SJCRH30 (cell line): ENCODE measurements at places on chromosomes 4 and X. TPM values are rescaled to one million over a fixed set of nuclear protein-coding genes. Genes with fewer than 3 reads are reported as not detected.

DNA sequence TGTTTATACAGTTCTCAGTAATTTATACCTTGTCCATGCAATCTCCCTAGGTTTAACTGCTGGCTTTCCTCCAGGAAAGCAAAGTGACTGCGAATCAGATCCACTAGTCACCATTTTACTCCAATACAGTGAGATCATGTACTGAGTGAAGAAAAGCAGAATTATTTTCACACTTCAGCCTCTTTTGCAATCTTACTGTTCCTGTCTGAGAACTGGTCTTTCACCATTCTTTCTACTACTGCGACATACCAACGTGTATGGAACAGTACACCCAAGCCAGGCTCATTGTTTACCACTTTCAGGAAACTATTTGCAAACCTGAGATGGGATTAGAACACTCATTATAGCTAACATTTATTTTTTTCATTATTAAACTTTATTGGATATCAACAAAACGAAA, 8.0 kb upstream of the MSL3 start:
- no peak for DNase-seq

DNA sequence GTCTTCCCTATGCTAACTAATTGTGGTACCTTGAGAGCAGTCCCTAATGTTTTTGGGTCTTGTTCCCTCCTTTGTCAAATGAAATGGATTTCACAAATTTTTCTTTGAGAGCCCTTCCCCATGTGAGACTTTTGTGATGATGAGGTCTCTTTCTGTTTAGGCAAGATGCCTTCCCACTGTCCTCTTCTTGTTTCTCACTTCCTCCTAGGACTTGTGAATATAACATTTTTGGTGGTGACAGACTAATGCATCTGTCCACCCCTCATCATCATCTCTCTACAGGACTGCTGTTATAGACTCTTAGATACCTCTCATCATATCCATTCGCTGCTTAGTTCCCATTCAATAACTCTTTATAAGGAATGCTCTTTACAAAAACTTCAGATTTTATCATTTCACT, 8.7 kb upstream of the ANK2 start:
- DNase-seq = no peak

- no peak for DNase-seq
These were observed 564.7 kb downstream of the IL15 start for GRCh38 chr4:142201041-142201440.

DNA sequence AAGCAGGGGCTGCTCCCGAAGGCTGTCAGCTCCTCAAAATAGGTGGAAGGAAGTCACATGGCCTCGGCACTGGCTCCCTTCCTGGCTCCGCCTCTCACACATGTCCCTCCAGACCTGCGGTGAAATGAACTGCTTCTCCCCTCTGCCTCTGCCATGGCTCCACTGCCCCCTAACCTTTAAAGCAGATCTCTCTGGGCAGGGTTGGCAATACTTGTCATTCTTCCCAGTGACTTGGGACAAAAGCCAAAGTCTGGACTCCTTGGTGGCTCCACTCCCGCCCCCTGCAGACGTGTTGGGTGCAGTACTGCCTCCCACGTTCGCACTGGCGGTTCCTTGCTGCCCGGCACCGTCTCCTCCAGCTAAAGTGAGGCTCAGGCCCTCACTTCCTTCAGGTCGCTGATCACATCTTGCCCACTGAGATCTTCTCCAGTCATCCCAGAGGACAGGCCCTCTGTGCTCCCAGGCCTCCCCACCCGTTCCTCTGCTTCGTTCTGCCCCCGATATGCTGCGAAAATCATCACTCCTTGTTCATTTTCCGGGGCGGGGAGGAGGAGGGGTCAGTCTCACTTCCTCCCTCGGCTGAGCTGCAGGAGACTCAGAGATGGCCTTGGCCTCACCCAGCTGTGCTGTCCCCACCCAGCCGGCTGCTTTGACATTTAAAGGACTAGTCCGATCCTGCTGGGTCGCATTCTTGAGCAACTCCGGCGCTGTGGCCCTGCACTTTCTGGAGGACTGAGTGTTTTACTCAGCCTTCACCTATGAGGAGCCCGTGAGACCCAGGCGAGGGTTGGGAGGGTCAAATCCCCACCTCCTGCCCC, 97.4 kb downstream of the PHKA2 start:
- peak; percentile 79 for DNase-seq

DNA sequence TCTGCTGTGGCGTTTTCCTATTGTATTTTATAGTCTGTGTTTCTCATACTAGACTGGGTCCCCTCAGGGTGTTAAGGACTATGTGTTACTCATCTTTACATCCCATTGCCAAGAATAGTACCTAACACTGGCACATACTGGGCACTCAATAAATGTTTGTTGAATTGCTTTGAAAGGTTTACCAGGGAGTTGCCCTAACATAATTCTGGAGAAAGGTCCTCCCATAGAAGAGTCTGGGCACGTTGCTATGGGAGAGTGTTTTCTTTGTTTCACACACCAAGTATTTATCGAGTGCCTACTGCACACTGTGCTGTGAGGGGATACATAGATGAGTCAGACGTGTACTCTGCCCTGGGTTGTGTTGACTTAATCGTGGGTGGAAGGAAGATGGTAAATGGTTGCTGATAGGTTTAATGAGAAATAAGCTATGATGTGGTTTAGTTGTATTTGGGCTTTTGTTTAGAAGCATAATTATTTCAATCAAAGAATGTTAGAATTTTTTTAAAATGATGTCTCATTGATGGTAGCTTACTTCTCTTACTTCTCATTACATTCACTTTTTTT, 42.9 kb downstream of the AFF1 start:
- no peak for DNase-seq

DNA sequence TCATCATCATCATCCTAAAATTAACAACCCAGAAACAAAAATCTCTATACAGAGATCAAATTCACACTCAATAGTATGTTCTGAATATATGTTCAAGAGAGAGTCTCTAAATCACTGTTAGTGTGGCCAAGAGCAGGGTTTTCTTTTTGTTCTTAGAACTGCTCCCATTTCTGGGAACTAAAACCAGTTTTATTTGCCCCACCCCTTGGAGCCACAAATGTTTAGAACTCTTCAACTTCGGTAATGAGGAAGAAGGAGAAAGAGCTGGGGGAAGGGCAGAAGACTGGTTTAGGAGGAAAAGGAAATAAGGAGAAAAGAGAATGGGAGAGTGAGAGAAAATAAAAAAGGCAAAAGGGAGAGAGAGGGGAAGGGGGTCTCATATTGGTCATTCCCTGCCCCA, 32.3 kb downstream of the CYBB start:
- no peak for DNase-seq

DNA sequence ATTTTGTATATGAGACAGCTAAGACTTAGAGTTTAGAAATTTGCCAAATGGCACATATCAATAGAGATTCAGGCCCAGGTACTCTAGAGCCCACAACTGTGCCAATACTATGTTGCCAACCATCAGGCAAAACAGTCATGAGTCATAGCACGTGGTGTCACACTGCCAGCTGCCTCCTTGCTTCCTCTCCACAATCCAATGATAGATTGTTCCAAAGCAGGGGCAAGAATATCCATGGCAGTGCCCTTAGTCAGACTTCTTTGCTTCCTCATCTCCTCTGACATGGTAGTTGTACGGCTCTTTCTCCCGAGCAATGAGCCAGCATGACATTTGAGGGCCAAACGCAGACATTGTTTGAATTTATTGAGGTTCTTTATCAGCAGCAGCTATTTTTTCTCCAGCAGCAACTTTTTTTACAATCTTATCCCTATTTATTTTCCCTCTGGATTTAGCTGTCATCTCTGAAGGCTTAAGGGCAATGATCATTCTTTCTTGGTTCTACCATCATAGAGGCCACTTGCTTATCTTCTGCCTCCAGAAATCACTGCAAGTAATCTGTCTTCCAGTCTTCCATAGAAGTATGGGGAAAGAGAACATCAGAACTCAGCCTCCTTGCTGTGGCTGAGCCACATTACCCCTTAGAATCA, 169.7 kb downstream of the COL4A6 start:
- DNase-seq = no peak

- DNase-seq = no peak
These were observed 9.1 kb downstream of the CYP4V2 start for GRCh38 chr4:186200516-186200915.

- no peak for DNase-seq
These were observed 5.7 kb downstream of the TCEANC start for GRCh38 chrX:13658602-13659001.

DNA sequence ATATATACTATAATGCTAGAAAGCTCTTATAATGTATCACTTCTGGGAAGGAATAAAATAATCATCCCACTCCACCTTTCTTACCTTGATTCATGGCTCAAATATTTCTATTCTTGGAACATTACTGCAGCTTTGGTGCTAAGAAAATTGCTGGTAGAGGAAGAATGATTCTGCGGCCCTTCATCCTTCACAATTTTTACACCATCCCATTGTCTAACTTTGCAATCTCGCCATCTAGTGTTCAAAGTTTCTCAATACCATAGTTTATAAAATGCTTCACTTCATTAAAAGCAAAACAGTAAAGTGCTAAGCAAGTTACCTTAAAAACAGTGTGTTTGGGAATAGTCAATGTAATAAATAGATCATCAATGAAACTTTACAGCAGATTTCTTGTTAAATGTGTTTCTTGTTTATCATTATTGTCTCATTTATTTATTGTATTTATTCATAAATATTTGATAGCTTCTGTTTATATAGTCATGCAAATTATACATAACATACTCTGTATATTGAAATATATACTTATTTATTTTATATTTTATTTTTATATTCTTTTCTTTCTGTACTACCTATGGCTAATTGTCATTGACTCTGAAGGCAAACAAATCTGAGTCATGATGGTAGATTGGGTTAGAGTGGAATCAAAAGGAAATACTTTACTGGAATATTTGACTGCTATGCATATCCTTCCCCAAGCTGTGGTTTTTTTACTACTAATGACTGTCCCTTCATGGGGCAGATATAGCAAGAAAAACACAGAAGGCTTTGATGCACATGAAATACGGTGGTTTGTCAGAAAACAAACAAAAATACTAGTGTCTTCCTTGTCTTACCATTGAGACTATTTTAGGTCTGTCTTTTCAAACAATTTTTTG, 390.7 kb downstream of the MAPK10 start:
- DNase-seq = peak; percentile 85

DNA sequence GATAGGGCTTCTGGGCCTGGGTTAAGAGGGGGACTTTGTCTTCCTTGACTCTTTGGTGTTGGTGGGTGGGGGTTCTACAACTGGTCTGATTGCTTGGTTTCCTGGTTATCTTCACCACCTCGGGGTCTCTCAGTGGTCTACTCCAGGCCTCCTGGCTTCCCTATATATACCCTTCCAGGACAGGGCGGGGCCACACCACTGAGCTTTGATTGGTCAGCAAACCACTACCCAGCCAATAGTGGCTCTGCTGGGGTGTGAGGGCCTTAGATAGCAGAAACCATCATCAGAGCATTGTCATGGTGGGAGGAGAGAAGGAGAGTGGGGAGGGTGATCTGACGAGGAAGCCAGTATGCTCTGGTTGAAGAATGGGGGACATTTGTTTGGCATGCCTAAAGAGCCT, 14.4 kb upstream of the MAGEA1 start:
- DNase-seq = no peak

DNA sequence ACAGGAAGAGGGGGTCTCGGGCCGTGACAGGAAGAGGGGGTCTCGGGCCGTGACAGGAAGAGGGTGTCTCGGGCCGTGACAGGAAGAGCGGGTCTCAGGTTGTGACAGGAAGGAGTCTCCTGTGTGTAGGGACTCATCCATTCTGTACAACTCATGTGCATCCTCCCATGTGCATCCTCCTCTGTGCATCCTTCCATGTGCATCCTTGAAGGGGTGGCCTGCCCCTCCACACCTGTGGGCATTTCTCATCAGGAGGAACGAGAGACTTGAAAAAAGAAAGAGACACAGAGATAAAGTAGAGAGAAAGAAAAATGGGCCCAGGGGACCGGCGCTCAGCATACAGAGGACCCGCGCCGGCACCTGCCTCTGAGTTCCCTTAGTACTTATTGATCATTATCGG, 30.2 kb upstream of the PLCXD1 start:
- no peak for DNase-seq

DNA sequence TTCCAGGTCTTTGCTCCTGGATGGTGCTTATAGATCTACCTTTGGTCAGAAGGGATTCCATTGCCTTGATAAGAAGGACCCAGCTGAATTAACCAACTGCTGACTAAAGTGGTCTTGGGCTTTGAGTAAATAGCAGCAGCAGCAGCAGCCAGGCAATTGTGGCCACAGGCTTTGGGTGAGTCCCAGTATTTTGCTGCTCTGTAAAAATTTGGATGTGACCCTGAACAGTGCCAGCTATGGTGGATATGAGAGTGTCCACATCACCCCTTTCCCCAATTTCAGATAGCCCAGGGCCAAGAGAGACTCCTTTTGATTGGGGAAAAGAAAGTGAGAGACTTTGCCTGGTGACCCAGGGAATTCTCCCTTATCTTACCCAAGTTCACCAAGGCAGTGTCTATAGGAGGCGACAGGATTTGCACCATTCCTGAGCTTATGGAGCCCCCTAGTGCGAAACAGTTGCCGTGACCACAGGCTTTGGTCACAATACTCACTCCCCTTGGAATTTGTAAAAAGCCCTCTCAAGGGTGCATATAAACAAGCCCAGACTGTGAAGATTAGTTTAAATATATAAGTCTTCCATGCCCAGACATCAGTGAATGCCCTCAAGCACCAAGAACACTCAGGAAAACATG, 518.0 kb downstream of the TMA16 start:
- DNase-seq = peak; percentile 60

GRCh38 chr4:179768996-179769395, 2326.8 kb upstream of the AGA start:
- no peak for DNase-seq

DNA sequence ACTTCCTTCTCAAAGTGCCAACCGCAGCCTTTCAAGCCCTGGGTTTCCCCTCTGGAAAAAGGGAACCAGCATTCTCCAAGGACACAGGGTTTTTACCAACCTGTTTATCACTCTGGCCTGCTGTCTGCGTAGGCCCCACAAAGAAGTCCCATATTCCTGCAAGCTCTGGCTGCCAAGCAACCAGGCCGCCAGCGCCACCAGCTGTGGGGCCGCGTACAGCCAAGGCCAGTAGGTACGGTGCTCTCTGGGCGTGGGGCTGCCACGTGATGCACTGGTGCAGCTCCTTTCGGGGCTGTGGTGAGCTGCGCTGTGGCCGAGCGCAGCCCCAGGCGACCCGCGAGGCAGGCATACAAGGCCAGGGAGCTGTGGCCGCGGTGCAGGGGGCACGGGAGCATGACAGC, 22.1 kb downstream of the LUZP4 start:
- DNase-seq = no peak

GRCh38 chrX:8323356-8323755, 141.3 kb upstream of the VCX3B start:
- peak; percentile 30 for DNase-seq

DNA sequence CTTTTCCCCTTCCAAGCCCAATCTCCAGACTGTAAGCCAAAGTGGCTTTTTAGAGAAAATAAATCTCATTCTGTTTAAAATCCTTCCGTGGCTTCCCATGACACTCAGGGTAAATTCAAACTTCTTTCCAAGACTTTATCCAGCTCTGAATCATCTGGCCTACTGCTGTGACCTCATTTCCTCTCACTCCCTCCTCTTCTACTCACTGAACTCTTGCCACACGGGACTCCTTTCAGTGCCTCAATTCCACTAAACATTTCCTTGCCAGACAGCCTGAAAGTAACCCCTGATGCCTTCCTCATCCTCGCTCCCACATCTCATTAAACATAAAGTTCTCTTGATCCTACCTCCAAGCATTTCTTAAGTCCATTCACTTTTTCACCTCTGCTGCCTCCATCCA, 27.8 kb upstream of the RNF128 start:
- DNase-seq = no peak

The SH3D19 gene
- total RNA-seq = 3.8 and 4.7 TPM in 2 replicates

The KLB gene
- 0.02 TPM in 1 of 2 replicates, not detected in the other for total RNA-seq

The FRAS1 gene
- 32.8 and 33.2 TPM in 2 replicates for total RNA-seq

The VCX3B gene
- total RNA-seq = not detected in 2 replicates

The XG gene
- not detected in 2 replicates for total RNA-seq

The ATOH1 gene
- total RNA-seq = not detected in 2 replicates

The SPANXN4 gene
- total RNA-seq = not detected in 2 replicates
